Activated T-helper 2 cell treated with anti-CD3 and anti-CD28 coated beads, Interferon-gamma antibody, Interleukin-2, Interleukin-4, amounts not matched to agents 10 μg/mL and 5 μg/mL and 100 μg/mL, durations not matched to agents 14 hours and 24 hours and 36 hours (primary cell): ENCODE measurements at places on chromosomes 7 and 10.

- no peaks in the 10 kb centered on the region for H3K36me3 ChIP-seq
- no peak overlapping the region for H3K27ac ChIP-seq
- H3K27me3 ChIP-seq = peaks cover 25% of the 10 kb centered on the region
- no peak overlapping the region for H3K4me3 ChIP-seq
- DNase-seq = no peak
- no peaks in the 10 kb centered on the region for H3K4me1 ChIP-seq
Observed at GRCh38 chr10:90993340-90993739, 72.5 kb upstream of the ANKRD1 start.

- H3K27me3 ChIP-seq = peaks cover 9% of the 10 kb centered on the region
- no peak for DNase-seq
- no peak overlapping the region for H3K27ac ChIP-seq
- no peaks in the 10 kb centered on the region for H3K4me1 ChIP-seq
- no peak overlapping the region for H3K4me3 ChIP-seq
- H3K36me3 ChIP-seq = no peaks in the 10 kb centered on the region
Observed at GRCh38 chr10:113047151-113047550, 97.1 kb downstream of the TCF7L2 start.

DNA sequence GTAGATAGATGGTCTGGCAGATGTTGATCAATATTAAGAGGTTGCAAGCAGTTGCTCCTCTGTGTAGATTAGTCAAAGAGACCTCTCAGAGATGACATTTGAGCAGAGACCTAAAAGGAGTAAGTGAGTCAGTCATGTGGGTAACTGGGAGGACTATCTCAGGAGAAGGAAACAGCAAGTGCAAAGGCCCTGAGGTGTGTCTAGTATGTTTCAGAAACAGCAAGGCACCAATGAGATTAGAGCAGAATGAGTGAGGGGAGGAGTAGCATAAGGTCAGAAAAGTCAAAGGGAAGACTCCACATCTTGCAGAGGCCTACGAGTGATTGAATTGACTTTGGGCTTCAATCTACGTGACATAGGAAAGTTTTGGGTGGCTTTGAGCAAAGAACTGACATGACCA is 89.8 kb upstream of the COL1A2 start:
- DNase-seq = no peak
- no peaks in the 10 kb centered on the region for H3K27me3 ChIP-seq
- H3K36me3 ChIP-seq = no peaks in the 10 kb centered on the region
- H3K4me1 ChIP-seq = no peaks in the 10 kb centered on the region

DNA sequence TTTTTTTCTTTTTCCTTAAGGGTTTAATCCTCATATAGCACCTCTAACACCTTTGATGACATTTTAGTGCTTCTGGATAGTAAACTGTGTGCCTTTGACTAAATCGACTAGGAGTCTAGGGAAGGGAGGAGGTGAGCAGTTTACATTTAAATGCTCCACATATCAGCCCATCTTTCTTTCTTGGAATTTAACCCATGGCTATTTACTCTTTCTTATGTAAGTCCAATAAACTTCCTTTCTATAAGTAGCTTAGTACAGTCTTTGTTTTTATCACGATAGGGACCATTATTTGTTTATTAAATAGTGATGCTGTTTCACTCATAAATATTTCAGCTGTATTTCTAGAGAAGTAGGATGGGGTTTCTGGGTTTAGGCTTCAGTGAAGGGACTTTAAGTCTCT is 669.9 kb downstream of the AUTS2 start:
- H3K27me3 ChIP-seq = no peaks in the 10 kb centered on the region
- H3K36me3 ChIP-seq = no peaks in the 10 kb centered on the region
- H3K27ac ChIP-seq = no peak overlapping the region

DNA sequence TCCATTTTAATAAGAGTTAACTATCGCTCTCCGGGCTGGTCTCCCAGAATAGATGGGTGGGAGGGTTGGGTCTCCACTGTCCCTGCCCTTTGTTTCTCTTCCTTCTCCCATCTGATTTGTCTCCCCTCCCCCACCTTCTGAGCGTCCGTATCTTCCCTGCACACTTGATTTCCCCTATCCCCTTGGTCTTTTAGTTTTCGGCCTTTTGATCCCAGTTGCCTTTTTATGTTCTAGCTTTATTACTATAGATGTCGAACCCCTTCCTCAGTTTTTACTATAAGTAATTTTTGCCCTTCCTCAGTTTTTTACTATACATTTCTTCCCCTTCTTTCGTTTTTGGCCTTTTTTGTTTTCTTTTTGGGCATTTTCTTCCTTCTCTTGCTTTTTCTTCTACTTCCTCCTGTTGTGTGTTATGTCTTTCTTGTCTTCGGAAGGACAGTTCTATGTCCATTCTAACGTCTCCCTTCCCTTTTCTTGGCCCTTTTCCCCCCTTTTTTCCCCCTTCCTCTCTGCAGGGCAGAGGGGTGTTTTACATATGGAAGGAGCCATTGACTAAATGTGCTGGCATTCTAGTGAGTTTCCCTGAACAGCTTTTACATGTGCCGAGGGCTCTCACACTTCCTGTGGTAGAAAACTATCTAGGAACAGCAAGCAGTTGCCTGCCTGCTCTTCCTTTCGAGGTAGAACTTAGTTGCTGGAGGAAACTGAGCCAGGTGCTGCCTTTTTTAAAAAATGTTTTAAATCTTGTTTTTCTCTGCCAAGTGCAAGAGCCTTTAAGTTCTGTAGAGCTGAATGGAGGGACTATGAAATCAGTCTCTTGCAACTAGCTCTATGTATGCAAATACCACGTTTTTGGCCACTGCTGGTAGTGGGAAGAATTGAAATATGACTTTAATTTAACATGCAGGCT is 2.8 kb downstream of the TET1 start:
- no peak for DNase-seq
- peaks cover 20% of the 10 kb centered on the region for H3K4me1 ChIP-seq
- H3K27ac ChIP-seq = no peak overlapping the region
- H3K27me3 ChIP-seq = peaks cover 68% of the 10 kb centered on the region

DNA sequence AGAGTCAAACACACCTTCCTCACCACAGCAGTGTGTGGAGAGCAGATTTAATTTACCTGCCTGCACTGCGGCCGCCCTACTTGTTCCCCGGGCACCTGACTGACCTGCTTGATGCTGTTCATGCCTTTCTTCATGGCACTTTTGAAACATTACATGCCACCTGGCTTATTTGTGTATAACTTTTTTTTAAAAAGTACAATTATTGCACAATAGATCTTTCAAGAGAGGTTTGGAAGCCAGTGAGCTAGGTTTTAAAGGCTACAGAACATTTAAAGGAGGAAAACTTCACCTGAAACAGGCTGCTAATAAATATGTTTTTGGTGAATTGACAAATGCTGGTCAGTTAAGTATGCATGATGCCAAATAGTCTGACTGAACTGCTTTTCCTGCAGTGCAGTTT is 33.1 kb downstream of the SLC18A2 start:
- DNase-seq = no peak
- H3K4me3 ChIP-seq = no peak overlapping the region
- peaks cover 2% of the 10 kb centered on the region for H3K27me3 ChIP-seq
- no peaks in the 10 kb centered on the region for H3K4me1 ChIP-seq
- H3K27ac ChIP-seq = no peak overlapping the region
- H3K36me3 ChIP-seq = no peaks in the 10 kb centered on the region

DNA sequence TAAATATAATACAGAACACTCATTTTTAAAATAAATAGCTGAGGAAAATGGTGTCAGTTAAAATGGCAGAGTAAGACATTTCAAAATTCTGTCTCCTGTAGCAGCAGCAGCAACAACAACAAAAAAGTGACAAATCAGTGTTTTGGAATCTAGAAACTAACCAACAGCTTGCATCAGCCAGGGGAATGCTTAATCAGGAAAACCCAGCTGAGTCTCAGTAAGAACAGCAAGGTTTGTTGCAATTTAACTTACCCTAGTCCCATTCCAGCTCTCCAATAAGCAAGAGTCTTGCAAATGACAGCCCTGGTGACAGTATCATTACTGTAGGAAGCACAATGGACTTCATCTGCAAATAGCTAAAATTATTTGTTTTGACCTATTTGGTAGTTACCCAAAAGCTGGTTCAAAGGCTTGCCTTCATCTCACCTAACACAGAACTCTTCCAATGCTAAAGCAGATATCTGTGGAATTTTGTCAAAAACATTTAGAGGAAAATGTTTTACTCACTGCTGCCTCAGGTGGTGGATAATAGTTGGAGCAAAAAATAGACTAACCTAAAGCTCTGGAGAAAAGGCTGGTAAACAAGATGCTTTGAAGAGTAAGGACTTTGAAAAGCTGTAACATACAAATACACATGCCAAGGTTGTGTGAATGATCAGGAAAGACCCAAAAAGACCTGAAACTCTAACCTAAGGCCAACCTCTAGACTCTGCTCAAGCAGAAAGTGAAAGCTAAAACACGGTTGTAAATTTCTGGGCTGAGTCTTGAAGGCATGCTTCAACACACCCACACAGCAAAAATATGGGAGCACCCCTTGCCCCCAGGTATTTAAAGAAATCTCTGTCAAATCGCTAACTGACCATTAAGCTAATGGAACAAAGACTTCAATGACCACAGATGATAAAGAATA is 9.9 kb upstream of the ARHGAP22 start:
- DNase-seq = no peak
- H3K4me1 ChIP-seq = no peaks in the 10 kb centered on the region
- no peak overlapping the region for H3K4me3 ChIP-seq

GRCh38 chr7:117247809-117248208 is 75.0 kb downstream of the WNT2 start:
- no peaks in the 10 kb centered on the region for H3K36me3 ChIP-seq

DNA sequence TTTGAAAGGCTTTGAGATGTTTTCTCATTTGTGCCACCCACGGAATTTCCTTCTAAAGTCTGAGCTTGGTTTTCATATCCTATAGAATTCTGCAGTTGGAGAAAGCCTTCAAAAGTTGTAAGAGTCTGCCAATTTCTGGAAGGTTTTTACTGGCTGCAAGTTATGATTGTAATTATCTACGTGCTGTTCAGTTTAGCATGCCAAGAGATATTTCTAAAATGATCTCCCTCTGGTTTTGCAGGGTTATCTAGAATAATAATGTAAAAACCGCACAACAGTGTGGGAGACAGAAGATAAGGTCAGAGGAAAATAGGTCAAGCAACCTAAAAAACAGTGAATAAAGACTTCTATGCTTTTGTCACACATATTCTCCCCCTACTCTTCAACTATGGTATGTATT is 69.3 kb downstream of the MTERF1 start:
- no peaks in the 10 kb centered on the region for H3K36me3 ChIP-seq
- no peaks in the 10 kb centered on the region for H3K4me1 ChIP-seq
- no peak for DNase-seq
- no peak overlapping the region for H3K4me3 ChIP-seq
- no peaks in the 10 kb centered on the region for H3K27me3 ChIP-seq

- DNase-seq = no peak
- H3K27me3 ChIP-seq = peaks cover 2% of the 10 kb centered on the region
- H3K36me3 ChIP-seq = no peaks in the 10 kb centered on the region
Observed at GRCh38 chr7:12494687-12495024, 75.9 kb upstream of the SCIN start.

GRCh38 chr10:31912898-31913850 is 15.5 kb downstream of the ARHGAP12 start:
- H3K27me3 ChIP-seq = no peaks in the 10 kb centered on the region
- H3K36me3 ChIP-seq = peaks cover 7% of the 10 kb centered on the region
- no peak overlapping the region for H3K4me3 ChIP-seq
- H3K4me1 ChIP-seq = peaks cover 5% of the 10 kb centered on the region

- no peak for DNase-seq
- no peaks in the 10 kb centered on the region for H3K36me3 ChIP-seq
- no peak overlapping the region for H3K4me3 ChIP-seq
- H3K27me3 ChIP-seq = no peaks in the 10 kb centered on the region
- H3K27ac ChIP-seq = no peak overlapping the region
Observed at GRCh38 chr10:97948822-97949221, 81.6 kb downstream of the CRTAC1 start.

- no peaks in the 10 kb centered on the region for H3K36me3 ChIP-seq
- H3K4me3 ChIP-seq = no peak overlapping the region
- H3K4me1 ChIP-seq = no peaks in the 10 kb centered on the region
- no peak overlapping the region for H3K27ac ChIP-seq
- H3K27me3 ChIP-seq = peaks cover 11% of the 10 kb centered on the region
Observed at GRCh38 chr10:112296908-112297331, 13.7 kb downstream of the TECTB start.
